ENCODE measurements at places on chromosomes 12 and 14.

- no peak for DNase-seq
Measured at GRCh38 chr14:20295067-20295466, 10.7 kb downstream of the TTC5 start.

GRCh38 chr14:99136401-99136800, 135.6 kb downstream of the BCL11B start:
- DNase-seq, result no peak

- no peak for DNase-seq
Measured at GRCh38 chr12:50953047-50953446, 703 bp downstream of the HIGD1C start.

DNA sequence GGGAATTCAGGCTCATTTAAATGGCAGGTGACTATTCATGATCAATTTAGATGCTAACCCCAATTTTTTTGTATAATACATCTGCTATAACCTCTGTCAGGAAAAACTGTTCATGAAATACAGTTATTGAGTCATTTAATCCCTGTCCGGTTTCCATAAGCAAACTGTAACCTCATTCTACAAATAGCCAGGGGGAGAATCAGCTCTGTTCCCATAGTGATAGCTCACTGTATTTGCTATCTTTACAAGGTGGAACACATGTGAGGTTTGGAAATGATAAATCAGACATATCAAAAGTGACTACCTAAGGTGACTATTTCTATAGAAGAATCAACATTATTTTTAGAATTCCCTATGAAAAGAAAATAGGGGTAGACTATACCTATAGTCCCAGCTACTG, 38.6 kb upstream of the VPS33A start:
- DNase-seq, result no peak

GRCh38 chr12:82182601-82183190, 175.5 kb downstream of the CCDC59 start:
- no peak for DNase-seq

- DNase-seq, result no peak
Measured at GRCh38 chr12:71170456-71170855, 12.7 kb upstream of the TSPAN8 start.

DNA sequence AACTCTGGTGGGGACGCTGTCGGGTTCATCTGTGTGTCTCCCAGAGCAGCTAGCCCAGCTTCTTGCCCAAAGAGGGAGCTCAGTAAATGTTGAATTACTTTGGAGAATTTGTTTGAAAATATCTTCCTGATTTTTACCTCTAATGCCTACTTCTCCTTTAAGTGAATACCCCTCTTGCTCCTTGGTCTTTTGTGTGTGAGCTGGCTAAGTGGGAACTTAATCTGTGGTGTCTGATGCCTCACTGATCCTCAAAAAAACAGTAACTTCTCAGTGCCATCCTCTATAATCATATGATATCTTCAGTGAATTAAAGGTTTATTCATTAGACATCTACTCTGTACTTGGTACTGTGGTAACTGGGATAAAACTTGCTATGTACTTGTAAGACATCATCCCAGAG, 7.7 kb upstream of the PSMA6 start:
- DNase-seq, result no peak

GRCh38 chr14:20470603-20470901, 1.3 kb downstream of the PNP start:
- no peak for DNase-seq

GRCh38 chr12:131923260-131923659, 5.8 kb upstream of the PUS1 start:
- DNase-seq, result no peak

GRCh38 chr12:74488134-74488533, 49.5 kb upstream of the ATXN7L3B start:
- no peak for DNase-seq

- peak; percentile 90 for DNase-seq
Measured at GRCh38 chr12:2336409-2336829, 283.6 kb downstream of the CACNA1C start.

GRCh38 chr14:100239211-100239839, 381 bp downstream of the YY1 start:
- DNase-seq, result peak; percentile 25

DNA sequence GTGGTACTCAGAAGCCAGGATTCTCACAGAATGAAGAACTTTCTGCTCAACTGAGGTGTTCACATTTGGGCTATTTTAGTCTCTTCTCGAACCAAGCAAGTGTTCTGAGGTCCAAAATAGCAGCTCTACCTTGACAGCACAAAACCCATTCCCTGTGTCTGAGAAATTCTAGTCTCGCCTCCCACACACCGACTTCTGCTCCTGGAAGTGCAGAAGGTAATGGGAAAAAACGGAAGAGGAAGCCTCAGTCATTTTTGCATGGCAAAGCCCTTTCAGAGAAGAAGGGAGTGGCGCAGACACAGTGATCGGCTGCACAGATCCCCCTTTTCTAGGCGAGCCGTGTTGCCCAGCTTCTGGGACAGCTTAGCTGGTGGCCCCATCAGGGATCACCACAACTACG, 31.2 kb upstream of the VPS33A start:
- no peak for DNase-seq

DNA sequence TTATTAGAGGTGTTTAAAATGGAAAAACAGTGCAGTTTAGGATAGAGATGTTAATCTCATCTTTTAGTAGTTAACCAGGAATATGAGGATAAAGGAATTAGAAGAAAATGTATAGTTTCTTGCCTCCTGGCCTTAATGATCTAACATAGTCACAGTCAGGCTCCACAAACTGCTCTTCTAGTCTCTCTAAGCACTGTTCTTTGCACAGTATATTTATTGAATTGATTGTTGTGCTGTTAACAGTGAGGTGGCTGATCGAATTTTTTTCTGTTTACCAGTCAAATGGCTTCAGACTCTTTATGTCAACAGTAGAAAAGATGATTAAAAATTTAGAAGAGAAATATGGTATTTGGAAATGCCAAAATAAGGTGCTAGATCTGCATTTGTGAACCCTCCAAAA, 37.8 kb downstream of the ATF7IP start:
- DNase-seq, result no peak

DNA sequence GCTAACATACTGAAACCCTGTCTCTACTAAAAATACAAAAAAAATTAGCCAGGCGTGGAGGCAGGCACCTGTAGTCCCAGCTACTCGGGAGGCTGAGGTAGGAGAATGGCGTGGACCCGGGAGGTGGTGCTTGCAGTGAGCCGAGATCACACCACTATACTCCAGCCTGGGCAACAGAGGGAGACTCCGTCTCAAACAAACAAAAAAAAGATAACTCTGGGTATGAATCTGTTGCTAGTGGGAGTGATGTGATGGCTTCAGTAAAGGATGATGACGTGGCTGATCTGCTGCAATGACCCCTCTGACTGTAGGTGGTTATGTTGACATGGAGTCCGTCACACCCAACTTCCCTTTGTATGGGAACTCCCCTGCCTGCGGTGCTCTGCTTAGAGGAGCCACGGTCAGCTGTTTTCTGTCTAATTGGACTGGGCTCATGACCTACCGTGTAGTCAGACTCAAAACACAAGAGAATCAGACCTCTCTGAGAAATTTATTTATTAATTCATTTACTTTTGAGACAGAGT, 59.1 kb upstream of the MED13L start:
- DNase-seq, result peak; percentile 33

DNA sequence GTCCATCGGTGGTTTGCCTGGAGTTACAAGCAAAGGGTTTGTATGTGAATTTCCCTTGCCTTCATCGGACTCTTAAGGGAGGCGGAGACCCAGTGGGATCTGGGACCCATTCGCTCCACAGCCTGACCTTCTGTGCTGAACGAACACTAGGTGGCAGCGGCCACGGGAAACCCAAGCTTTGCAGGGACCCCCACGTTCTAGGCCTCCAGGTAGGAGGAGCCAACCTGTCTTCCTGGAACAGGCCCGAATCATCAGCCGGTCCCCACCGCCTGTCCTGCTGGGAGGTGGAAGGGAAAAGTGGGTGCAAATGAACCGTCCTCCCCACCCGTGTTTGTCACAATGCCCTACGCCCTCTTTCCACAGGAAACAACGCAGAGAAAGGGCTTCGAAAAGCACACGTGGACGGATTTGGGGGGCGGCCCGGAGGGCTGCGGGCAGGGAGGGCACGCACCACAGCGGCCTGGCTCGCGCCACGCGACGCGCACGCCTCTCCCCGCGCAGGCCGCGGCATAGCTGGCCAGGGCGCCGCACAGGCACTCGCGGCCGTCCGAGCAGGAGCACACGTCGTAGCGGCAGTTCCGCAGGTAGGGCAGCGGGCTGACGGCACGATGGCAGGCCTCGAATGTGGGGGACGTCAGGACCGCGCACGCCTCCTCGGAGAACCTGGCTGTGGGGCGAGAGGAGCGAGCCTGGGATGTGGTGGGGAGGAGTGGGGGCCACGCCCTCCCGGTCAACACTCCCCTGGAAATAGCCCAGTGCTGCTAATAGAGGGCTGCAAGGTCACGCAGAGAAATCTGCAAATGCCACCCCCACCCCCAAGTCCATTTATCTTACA, 67.8 kb downstream of the VWF start:
- DNase-seq, result peak; percentile 43

- no peak for DNase-seq
Measured at GRCh38 chr12:19885093-19885812, 446.0 kb downstream of the AEBP2 start.

GRCh38 chr12:70427611-70428010, 61.5 kb downstream of the KCNMB4 start:
- DNase-seq, result no peak

DNA sequence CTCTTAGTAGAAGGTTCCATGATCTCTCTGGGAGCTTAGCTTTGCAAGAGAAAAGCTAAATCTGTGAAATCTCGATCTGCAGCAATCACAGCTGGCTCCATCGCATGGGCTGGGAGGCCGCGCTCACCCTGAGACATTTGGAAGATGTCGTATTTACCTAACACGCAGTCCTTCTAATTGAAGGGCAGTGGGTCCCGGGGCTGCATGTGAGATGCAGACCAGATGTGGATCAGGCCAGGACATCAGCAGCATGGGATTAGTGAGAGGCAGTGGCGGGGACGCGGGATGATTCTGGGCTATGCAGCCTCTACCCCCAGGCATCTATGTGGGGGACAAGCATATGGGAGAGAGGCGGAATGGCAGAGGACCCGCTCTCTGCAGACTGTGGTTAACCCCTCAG, 312.4 kb upstream of the RTL1 start:
- DNase-seq, result no peak

DNA sequence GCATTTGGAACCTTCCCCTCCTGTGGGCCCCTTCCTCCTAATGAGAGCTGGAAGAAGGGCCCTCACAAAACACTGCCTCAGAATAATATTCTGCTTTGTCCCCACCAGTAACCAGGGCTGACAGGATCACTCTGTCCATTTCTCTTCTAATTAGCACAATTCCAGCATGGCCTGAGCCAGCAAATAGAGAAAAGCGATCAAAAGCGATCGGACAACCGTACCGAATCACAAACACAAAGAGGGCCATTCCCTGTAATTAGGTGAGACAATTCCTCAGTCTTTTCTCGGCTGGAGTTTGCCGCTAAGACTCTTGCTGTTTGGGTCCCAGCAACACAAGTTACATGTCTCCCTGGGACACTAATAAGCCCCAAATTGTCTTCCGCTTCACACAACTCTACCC, 35.6 kb upstream of the VSX2 start:
- DNase-seq, result no peak

DNA sequence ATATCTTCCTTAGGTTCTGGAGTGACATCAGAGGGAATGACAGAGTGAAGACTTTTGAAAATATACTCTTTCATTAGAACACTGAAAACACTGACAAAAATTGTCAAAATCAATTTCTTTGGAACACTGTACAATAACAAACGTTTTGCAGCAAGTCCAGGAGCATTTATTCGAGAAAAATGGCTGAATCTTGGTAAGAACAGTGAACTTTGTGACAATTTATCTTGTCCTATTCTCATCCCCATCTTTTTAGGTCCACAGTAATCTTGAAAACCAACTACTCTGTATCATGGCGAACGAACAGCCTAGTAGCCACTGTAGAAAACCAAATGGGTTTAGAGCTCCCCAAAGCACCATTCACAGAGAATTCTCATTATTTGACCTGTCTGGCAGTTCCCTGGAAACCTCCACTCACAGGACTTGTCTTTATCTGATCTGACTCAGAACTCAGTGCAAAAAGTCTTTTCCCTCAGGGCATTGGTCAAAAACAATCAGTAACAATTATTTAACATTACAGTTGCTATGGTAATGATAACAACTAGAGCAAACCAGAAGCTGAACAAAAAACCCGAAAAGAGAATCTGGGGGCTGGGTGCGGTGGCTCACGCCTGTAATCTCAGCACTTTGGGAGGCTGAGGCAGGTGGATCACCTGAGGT, 20.3 kb upstream of the PPP2R5E start:
- DNase-seq, result peak; percentile 16

GRCh38 chr12:56776654-56777053, 13.5 kb downstream of the HSD17B6 start:
- DNase-seq, result no peak

DNA sequence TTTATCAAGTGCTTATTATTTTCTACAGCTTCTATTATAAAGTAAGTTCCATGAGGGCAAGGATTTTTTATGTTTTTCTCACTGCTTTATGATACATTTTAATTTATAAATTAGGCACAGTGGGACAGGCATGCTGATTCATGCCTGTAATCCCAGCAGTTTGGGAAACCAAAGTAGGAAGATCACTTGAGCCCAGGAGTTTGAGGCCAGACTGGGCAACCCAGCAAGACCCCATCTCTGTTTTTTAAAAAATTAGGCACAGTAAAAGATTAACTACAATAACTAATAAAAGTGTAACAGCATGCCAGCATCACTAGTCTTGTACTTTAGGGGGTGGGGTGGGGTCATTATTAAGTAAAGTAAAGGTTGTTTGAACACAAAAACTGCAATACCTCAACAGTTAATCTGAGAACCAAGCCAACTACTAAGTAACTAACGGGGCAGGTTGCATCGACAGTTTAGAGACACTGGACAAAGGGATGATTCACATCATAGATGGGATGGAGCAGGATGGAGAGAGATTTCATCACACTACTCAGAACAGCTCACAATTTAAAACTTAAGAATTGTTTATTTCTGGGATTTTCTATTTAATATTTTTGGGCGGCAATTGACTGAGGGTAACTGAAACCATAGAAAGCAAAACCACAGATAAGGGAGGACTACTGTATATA, 119.5 kb downstream of the PLEKHA5 start:
- no peak for DNase-seq

DNA sequence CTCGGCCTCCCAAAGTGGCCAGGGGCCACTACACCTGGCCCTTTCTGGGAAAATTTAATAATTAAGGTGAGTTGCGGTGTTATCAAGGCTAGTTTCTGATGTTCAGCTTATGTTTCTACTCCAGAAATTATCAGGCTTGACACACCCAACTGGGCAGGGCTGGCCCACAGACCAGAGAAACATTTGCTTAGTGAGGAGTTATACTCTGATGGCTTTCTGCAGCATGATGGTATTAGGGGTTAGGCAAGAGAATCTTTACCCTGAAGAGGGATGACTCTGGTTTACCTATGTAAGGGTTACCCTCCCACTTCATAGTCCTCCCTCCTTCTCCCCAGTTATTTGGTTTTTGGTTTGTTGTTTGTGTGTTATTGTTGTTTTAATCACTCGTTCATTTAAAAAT, 24.5 kb upstream of the HECTD1 start:
- no peak for DNase-seq

- DNase-seq, result no peak
Measured at GRCh38 chr14:92644171-92644969, 104.1 kb downstream of the LGMN start.
